ENCODE measurements at places on chromosomes 2 and 18.

DNA sequence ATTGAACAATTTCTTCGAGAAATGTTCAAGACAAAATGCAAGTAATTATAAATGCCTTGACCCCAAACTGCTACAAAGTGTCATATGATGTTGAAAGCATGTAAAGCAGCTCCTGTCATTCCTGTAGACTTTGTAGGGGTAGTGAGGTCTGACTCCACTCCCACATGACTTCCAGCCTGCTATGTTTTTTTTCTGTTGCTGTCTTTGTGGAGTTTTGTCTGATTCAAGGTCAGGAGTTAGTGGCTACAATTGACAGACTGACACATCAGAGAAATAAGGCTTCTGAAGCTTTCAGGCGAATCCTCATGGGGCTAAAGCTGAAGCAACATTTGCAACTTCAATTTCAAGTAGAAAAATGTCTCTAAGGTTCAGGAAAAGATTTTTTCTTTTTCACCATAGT, 63.9 kb upstream of the CCDC195 start:
- DNase-seq, result no peak

DNA sequence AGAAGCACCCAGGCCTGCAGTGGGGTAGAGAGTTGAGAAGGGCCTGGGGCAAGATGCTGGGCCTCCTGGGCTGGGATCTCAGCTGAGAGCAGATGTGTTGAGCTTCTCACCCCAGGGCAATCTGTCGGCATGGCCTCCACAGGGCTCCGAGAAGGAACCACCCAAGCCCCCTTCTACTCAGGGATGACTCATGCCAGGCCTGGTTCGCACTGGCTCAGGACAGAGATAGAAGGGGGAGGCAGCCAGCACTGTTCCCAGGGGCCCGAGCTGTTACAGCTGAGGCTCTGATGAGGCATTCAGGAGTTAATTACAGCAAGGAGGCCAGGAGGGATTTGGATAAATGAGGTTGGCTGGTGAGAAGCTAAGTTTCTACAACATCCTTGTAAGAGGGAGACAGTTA, 62.5 kb downstream of the CENPO start:
- DNase-seq, result peak; percentile 73

- DNase-seq, result no peak
Observed at GRCh38 chr2:160474891-160475787, 18.5 kb downstream of the RBMS1 start.

- no peak for DNase-seq
Observed at GRCh38 chr2:73295751-73296400, 2.5 kb upstream of the EGR4 start.

GRCh38 chr18:28961669-28962228, 784.8 kb upstream of the CDH2 start:
- peak; percentile 12 for DNase-seq

DNA sequence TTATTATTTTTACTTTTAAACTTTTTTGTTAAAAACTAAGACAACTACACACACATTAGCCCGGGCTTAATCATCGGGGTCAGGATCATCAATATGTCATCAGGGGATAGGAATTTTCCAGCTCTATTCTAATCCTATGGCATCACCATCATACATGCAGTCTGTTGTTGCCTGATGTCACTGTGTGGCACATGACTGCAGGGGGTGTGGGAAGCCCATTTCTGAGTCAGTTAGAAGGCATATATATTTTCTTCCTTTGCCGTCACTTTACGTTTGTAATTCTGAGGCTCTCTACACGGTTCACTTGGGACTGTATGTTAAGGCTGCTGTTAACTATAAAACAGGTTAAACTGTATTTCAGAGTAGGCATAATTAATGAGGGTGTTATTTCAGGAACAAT, 144.4 kb upstream of the ITGA6 start:
- DNase-seq, result peak; percentile 43

GRCh38 chr2:215019085-215019484, 119.3 kb downstream of the ABCA12 start:
- no peak for DNase-seq

GRCh38 chr2:19810148-19810547, 91.6 kb downstream of the TTC32 start:
- no peak for DNase-seq

DNA sequence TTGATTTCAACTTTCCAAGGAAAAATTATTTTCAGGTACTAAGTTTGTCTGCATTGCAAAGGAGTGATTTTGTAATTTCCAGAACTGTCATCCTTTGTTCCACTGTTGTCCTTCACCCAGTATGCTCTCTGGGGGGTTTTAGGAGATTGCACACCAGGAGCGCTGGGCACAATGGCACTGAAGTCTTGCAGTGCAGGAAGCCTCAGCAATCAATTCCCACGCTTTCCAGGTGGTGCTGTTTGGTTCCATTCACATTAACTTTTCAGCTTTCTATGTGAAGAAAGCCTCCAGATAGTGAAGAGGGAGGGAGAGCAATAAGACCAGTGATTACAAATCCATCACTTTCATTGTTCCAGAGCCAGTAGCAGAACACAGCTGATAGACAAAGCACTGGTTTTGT, 344.0 kb upstream of the VWC2L start:
- DNase-seq, result no peak

- peak; percentile 43 for DNase-seq
Observed at GRCh38 chr2:101396316-101396717, 9.0 kb upstream of the CREG2 start.

- DNase-seq, result peak; percentile 17
Observed at GRCh38 chr2:152925547-152926448, 207.4 kb downstream of the ARL6IP6 start.

DNA sequence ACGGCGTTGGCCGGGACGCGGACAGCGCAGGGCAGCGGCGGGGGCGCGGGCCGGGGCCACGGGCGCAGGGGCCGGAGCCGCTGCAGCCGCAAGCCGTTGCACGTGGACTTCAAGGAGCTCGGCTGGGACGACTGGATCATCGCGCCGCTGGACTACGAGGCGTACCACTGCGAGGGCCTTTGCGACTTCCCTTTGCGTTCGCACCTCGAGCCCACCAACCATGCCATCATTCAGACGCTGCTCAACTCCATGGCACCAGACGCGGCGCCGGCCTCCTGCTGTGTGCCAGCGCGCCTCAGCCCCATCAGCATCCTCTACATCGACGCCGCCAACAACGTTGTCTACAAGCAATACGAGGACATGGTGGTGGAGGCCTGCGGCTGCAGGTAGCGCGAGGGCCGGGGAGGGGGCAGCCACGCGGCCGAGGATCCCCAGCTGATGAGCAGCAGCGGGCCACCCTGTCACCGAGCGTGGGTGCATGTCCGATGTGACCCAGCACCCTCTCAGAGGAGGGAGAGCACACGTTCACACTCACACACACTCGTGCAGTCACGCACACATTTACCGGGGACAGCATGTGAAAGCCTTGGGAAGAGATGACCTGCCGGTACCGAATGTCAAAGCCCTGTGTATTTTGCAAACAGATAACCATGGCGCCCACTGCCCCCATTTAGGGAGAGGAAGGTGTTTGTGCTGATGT, 4.2 kb downstream of the GDF7 start:
- DNase-seq, result no peak

DNA sequence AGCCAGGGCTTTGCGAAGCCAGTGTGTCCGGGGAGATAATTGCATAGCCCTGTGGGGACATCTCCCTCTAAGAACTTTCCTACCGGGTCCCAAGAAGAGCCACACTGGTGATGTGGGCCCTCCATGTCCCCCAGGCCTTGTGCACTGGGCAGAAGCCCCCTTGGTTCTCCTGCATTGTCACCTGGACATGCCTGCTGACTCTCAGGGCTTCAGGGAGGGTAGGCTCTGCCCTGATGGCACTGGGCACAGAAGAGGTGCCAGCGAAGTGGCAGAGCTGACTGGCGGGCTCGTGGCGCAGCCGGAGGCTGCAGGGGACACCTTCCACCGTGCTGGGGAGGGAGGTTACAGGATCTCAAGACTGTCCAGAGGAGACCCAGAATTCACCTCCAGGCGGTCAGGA, 28.3 kb downstream of the GLI2 start:
- DNase-seq, result no peak

DNA sequence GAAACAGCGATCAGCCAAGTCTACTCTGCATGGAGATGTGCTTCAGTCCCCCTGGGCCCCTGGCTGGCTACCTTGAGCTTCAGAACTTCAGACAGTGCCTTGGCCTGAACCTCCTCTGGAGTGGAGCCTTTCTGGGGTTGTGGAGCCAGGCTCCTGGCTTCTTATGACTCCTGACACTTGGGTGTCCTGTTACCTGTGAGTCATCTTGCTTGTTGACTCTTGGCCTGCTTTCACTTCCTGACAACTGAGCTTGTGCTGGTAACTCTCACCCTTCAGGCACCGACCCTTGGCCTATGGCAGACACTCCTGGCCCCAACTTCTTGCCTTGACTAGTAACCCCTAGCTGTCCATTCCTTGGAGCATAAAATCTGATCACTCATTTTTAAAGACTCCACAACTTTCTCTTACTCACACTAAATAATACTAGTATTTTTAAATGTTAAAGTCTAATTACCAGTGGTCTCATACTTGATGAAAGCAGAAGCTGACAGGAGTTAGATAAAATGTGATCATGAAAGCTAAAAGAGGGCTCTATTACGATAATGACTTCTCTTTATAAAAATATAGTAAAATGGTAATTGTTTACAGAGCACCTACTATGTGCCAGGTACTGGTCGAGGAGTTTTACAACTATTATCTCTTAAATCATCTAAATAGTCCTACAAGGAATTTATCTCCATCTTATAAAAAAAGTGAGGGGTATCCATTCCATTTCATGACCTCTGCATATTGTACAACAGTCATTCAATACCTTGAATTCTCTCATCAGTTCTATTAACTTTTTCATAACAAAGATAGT, 46.3 kb upstream of the VIT start:
- peak; percentile 49 for DNase-seq

GRCh38 chr18:79554945-79555645, 124.5 kb upstream of the CTDP1 start:
- DNase-seq, result no peak

GRCh38 chr2:195317550-195317949, 339.5 kb upstream of the SLC39A10 start:
- DNase-seq, result no peak

- no peak for DNase-seq
Observed at GRCh38 chr2:17538022-17538843, 2.3 kb upstream of the VSNL1 start.

GRCh38 chr2:21372654-21373053, 248.9 kb downstream of the TDRD15 start:
- no peak for DNase-seq

DNA sequence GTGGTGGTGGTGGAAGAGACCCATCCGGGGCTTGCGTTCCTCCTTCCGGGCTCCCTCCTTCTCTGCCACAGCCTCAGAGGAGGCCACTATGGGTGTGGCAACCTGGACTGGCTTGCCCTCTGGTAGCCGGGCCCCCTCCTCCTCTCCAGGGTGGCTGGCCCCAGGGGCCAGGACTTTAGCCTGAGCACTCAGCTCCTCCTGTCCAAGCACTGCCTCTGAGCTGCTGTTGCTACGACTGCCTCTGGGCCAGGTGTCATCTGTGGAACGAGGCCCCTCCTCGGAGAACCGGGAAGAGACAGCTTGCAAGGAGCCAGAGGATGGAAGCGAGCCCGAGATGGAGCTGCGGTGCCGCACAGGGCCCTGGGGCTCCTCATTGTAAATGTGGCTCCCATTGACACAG, 16.7 kb upstream of the SFXN5 start:
- no peak for DNase-seq

DNA sequence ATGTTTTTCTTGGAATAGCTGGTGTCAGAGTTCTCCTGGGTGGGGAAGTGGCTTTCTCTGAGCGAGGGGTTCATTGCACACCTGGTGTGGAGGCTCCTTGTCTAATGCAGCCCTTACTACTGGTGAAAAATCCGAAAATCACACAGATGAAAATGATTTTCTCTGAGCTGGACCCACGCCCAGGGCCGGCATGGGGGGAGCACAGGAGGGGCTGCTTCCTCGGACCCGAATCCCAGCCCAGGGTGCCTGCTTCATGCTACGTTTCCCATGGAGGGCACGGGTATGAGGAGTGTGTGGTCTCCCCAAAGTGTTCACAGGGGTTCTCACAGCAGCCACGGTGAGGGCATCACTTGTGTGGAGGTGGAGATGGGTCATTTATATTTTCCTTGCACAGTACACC, 288.0 kb upstream of the HDAC4 start:
- no peak for DNase-seq

DNA sequence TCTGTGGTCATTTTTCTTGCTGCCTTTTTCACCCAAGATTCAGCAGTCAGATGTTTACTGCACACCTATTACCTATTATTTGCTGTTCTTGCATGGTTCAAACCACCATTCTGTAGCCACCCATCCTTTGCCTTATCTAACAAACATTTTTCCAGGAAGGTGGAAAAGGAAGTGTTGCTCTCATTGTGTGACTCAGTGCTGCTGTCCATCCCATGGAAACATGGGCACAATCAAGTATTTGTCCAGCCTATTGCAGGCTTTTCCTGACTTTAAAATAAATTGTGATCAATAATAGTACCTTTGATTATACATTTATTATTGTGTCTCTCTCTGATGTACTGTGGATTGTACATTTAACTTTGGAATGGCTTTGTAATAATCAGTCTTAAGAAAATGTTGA, 53.2 kb downstream of the USP14 start:
- no peak for DNase-seq

- no peak for DNase-seq
Observed at GRCh38 chr2:130766711-130767407, 11.5 kb downstream of the AMER3 start.

- DNase-seq, result no peak
Observed at GRCh38 chr2:174729797-174730697, 34.2 kb downstream of the CHRNA1 start.

- no peak for DNase-seq
Observed at GRCh38 chr18:79392226-79392625, 3.5 kb upstream of the NFATC1 start.

All from fibroblast of the conjunctiva (primary cell).